ENCODE measurements at places on chromosomes 3 and 15.

GRCh38 chr15:90790561-90790960, 73.4 kb downstream of the BLM start:
- no peak for DNase-seq

DNA sequence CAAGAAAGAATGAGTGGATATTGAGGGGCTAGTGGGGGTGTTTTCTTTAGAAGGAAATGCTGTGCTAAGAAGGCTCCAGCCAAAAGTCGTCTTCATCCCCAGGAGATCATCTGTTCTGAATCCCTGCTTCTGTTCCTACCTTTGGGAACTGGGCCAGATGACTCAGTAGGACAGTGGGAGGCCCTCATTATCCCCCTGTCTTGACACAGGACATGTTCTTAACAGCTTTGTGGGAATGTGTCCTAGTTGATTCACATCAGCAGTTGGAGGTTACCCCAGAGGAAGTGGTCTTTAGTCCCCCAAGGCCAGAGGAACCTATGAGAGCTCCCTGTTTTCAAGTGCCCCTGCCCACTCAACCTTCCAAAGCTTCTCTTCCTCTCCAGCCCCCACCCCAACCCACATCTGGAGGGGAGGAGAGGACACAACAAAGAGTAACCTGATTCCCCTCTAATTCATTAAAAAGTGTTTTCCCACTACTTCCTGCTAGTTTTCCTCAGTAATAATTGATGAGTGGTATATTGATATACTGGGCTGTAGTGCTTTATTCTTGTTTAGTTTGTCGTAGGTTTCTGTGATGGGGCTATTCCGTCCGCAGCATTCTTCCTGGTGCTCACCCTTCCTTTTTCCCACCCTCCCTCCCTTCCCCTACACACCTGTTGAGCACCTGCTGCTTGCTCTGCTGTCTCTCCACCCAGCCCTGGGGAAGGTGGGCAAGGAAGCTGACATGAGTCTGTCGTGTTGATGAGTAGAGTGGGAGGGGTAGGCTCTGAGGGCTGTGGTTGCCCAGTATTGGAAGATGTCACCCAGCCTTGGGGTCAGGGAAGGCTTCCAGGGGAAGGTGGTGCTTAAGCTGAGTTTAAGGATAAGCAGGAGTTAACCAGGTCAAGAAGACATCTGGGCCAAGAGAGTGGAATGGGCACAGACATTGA, 9.3 kb downstream of the PXYLP1 start:
- no peak for DNase-seq

GRCh38 chr3:15797642-15798303, at the start of gene ANKRD28:
Gene ANKRD28, minus strand, starts transcription at chr3:15797979. Its CDS starts 1,458 bp downstream, at chr3:15796521.
- DNase-seq, result no peak

- no peak for DNase-seq
Observed at GRCh38 chr15:82768414-82769054, 37.3 kb downstream of the FSD2 start.

DNA sequence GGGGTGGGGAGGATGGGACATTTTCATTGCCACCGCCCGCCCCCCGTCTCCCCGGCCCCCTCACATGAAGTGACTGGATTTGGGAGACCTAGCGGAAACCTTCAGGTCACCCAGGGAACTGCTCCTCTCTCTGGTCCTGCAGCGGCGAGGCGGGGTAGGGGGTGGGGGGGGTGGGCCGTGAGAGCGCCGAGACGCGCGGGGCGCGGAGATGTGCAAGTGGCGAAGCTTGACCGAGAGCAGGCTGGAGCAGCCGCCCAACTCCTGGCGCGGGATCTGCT, 712 bp upstream of the MME start:
- no peak for DNase-seq

DNA sequence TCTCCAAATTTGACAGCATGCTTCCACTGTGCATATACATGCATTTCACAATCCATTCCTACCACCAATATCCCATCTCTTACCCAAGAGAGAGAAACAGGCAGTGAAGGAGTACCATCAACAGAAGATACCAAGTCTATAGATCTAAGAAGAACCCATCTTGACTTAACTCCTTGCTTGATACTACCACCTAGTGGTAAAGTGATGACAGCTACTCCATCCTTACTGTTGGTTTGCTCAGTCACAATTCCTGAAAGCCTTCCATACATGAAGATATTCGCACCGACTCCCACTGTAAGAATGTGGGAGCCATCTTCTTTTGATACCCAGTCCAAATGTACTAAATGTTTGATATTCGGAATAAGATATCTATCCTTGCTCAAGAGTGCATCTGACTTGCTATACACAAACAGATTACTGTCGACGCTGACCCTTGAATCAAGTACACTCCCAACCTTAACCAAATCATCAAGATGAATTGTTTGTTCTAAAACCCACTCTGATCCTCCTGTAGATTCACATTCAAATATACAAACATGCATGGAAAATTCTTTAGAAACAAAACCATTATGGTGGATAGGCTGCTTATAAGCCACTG, 123.1 kb downstream of the DMXL2 start:
- DNase-seq, result no peak

- no peak for DNase-seq
Observed at GRCh38 chr3:101988596-101988995, 139.3 kb downstream of the NFKBIZ start.

DNA sequence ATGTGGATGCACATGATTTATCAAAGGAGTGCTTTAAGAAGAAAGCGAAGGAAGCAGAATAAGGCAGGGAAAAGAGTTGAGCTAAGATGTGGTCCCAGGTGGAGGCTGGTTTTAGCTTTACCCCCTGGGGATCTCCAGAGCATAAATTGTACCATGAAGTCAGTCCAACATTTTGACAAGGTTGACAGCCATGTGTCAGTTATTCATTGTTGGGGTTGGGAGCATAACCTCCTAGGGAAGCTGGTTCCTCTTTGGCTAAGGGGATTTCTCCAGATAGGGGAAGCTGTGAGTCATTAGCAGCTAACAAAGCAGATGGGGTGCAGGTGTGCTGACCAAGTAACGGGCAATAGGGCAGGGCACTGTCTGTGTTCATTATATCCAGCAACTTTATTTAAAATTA, 123.7 kb upstream of the IGSF10 start:
- no peak for DNase-seq

DNA sequence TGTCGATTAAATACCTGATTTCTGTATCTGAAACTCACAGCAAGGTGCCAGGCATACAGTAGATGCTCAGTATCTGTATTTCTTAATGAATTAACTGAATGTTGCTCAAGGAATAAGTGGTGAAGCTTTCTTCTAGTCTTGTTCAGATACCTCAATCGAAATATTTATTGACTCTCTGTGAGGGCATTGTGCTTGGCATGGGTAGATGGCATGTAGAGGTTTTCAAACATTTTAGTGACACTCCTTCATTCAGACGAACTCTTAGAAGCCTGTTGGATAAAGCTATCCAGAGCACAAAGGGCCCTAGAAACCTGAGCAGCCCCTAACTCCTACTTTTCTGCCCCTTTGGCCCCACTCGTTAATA, 369 bp upstream of the SNX1 start:
- DNase-seq, result no peak

- DNase-seq, result no peak
Observed at GRCh38 chr3:125145751-125146475, 66.6 kb downstream of the SLC12A8 start.

DNA sequence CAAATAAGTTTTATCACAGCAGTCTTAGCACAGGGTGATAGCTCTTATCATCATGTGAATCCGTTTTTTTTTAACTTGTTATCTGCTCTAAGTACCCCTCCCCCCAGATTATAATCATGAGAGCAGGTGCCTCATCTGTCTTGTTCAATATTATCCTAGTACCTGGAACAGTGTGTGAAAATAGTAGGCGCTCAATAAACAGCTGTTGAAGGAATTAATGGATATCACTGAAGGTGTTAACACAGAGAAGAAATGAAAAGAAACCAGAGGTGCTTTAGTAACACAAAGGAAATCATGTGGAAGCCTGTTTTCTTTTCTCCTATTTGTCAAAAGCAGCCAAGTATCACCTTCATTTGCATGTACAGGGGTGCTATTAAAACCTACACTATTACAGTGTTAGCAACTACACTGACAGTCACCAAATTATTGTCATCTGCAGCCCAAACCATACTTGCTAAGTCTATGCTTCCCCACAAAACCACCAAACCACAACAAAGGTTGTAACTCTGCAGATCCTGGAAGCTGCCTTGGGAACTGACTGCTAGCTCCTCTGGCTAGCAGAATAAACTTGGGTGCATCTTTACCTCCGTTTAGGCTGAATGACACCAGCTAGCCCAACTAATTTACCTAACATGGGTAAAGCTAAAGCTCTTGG, 2.9 kb downstream of the XPC start:
- no peak for DNase-seq

DNA sequence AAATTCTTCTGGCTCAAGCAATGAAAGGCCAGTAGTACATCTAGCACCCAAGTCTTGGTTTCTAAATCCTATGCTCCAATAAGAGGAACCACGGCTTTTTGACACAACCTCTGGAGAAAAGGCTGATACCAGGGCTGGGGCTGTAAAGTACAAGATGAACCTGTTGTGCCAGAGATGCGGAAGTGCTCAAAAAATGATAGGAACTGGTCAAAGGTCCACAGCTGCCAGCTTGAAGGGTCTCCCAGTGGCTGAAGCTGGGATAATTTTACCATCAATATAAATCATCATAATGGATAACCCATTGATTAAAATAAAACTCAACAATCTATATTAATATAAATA, 558 bp upstream of the NCEH1 start:
- DNase-seq, result no peak

DNA sequence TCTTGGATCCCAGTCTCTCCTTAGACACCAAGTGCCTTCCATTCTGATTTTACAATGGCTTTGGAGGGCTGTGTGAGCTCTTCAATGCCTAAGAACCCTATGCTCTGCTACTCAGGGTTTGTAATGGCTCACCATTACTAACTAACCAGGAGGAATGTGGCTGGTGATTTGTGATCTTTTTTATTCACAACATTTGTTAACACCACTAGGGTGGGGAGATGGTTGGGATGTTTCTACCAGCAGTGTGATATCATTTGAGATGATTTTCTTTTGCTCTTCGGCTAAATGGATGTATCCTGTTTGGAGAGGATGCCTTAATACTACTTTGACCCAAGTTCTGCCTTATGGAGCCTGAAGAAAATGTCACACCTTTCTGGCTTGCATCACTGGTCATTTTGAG, 226.9 kb downstream of the MFSD1 start:
- no peak for DNase-seq

DNA sequence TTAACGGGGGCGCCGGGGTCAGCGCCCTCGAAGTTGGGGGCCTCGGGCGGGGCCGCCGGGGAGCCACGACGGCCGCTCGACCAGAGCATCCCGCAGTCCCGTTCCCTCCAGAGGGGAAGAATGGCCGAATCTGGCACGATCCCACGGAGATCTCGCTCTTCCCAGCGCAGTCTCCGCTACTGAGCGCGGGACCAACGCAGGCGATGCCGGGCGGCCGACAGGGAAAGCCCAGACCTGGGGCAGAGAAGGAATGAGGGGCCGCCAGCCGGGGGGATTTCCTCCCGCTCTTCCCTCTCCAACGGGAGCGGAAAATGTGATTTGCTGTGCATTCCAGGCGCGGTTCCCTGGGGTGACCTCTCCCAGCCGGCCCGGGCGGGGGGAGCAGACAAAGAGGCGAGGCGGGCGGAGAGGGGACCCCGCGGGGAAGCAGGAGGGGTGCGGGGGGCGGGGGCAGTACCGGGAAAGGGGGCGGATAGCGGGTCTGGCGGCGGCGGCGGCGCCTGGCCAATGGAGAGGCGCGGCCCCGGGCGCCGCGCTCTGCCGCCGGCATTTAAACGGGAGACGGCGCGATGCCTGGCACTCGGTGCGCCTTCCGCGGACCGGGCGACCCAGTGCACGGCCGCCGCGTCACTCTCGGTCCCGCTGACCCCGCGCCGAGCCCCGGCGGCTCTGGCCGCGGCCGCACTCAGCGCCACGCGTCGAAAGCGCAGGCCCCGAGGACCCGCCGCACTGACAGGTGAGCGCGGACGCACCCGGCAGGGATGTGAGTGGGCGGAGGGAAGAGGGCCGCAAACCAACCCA, at the start of gene GREM1:
Gene GREM1 (plus strand): TSS at position 579 of the 801 bp plus-strand sequence. CDS start 12,687 bp downstream, outside the sequence.
- DNase-seq, result no peak

GRCh38 chr3:26498271-26498670, 124.3 kb upstream of the LRRC3B start:
- no peak for DNase-seq

DNA sequence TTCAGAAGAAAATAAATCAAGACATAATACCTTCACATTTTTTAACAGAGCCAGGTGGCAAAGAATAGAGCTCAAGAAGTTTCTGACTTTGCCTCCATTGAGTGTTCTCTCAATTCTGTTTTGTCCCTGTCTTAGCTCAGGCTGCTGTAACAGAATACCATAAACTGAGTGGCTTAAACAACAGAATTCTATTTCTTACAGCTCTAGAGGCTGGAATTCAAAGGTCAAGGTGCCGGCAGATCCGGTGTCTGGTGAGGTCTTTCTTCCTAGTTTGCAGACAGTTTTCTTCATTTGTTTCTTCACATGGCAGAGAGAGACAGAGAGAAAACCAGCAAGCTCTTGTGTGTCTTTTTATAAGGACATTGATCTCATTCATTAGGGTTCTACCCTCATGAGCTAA, 25.6 kb downstream of the IQCH start:
- DNase-seq, result no peak

- no peak for DNase-seq
Observed at GRCh38 chr15:53576841-53577240, 182.6 kb downstream of the WDR72 start.

DNA sequence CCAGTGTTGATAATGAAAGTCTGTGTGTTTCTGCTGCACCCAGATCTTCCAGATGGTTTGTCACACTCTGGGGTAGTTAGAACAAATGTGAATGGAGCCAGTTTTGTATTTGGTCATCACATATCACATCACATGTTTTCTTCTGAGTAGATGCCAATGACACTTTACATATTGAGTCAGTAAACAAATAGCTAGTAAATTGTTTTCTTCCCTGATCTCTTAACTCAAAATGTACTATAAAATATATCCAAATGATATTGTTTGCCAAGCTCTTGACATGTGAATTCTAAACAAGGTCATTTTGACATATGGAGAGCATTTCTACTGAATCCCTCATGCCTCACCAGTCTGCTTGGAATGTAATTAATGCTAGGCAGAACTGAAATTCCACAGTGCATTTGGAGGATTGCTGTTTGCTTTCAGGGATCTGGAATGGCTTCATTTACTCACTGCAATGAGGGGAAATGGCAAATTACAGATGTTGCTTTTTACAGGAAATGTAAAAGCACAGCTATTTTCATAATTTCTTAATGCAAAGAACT, 45.0 kb downstream of the PDHB start:
- peak; percentile 69 for DNase-seq

GRCh38 chr3:133888726-133889340, 6.8 kb downstream of the RAB6B start:
- DNase-seq, result no peak

DNA sequence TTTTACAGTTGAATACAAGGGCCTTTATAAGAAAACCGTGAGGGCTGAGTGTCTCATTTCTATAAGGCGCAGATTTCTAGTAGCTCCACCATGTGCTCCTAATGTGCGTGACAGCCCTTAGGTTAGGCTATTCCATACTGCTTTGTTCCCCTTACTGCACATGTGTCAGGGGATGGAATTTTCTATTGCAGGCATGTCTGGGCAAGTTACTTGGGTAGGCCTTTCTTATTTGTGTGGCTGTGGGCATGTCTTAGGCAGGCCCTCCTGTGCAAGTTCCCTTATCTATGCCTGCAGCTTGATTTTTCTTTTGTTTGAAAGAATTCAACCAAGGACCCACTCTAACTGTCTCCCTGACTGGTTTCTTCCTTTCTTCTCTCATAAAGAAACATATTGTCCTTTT, 434.2 kb upstream of the CNTN3 start:
- no peak for DNase-seq

Measured in SK-N-MC (cell line).